ENCODE measurements at places on chromosomes 2 and 18. TPM values are rescaled to one million over a fixed set of nuclear protein-coding genes. Genes with fewer than 3 reads are reported as not detected.

The CABYR gene
- total RNA-seq = 1.2 TPM

The MARS2 gene
- total RNA-seq = 27.1 TPM

The TRIM43 gene
- not detected for total RNA-seq

The G6PC2 gene
- not detected for total RNA-seq

The WDR35 gene
- total RNA-seq = 12.2 TPM

The SH3BP4 gene
- not detected for total RNA-seq

The TMEM150A gene
- total RNA-seq = 3.9 TPM

The B3GNT2 gene
- 33.8 TPM for total RNA-seq

The SANBR gene
- total RNA-seq = 2.0 TPM

The SLC11A1 gene
- total RNA-seq = 0.13 TPM

The KLHL30 gene
- not detected for total RNA-seq

The SP5 gene
- total RNA-seq = not detected

The MAPK4 gene
- not detected for total RNA-seq

The LRATD1 gene
- total RNA-seq = not detected

The IL1R1 gene
- total RNA-seq = 2.1 TPM

The RDH14 gene
- total RNA-seq = 19.7 TPM

The PLEK gene
- total RNA-seq = 20.0 TPM

The TNFAIP6 gene
- not detected for total RNA-seq

The IL1RL2 gene
- 0.27 TPM for total RNA-seq

The ZSWIM2 gene
- not detected for total RNA-seq
